ENCODE measurements at places on chromosomes 5 and 9.
A peak's percentile ranks its signal among the peaks of the same experiment; 100 is the strongest.

DNA sequence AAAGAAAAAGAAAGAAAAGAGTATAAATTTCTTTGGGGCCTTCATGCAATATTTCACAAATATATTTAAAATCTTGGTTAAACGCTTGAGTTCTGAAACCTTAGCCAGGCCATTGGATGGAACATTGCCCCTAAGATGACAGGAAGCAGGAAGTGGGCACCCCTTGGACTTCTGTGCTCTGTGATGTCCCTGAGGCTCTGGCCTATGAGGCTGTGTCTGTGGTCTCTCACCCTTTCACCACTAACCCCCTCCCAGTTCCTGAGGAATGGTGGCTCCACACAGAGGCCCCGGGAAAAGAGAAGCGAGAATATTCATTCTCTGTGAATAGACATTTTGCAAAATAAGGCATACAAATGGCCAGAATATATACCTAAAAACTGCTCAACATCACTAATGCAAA, 320.5 kb upstream of the PANK3 start:
- no peak for DNase-seq

- DNase-seq: no peak
These were observed 674 bp downstream of the LHFPL2 start for GRCh38 chr5:78647838-78648358.

DNA sequence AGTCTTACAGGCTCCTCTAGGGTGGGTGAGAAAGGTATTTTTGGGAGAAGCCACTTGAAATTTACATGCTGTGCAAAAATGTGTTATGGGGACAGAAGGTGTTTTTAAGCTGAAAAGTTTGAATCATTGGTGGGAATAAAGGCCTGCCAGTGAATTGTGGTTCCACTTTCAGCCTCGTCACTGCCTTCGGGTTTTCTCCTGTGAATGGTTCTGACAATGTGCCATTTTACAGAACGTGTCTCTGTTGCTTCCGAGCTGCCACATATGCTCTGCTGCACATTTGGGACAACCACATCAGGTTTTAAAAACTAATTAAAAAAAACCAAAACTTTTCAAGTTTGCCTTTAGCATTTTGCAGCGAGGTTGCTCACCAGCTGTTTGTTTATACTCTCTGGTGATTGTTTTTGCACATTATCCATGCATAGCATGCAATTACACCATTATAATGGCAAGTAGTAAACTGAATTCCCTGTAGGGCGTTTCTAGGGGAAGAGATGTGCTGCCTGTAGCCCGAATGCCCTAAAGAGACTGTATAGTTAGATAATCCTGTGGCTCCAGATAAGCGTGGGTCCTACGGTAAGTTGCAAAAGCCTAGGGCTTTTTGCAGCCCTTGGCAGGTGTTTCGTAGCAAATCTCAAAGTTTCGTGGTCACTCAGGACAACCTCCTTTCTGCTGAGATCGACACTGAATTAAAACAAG, 40.1 kb upstream of the SUB1 start:
- DNase-seq: no peak

- DNase-seq: no peak
These were observed 39.4 kb upstream of the STARD4 start for GRCh38 chr5:111551569-111552275.

GRCh38 chr9:34611251-34611810, 566 bp downstream of the RPP25L start:
- no peak for DNase-seq

DNA sequence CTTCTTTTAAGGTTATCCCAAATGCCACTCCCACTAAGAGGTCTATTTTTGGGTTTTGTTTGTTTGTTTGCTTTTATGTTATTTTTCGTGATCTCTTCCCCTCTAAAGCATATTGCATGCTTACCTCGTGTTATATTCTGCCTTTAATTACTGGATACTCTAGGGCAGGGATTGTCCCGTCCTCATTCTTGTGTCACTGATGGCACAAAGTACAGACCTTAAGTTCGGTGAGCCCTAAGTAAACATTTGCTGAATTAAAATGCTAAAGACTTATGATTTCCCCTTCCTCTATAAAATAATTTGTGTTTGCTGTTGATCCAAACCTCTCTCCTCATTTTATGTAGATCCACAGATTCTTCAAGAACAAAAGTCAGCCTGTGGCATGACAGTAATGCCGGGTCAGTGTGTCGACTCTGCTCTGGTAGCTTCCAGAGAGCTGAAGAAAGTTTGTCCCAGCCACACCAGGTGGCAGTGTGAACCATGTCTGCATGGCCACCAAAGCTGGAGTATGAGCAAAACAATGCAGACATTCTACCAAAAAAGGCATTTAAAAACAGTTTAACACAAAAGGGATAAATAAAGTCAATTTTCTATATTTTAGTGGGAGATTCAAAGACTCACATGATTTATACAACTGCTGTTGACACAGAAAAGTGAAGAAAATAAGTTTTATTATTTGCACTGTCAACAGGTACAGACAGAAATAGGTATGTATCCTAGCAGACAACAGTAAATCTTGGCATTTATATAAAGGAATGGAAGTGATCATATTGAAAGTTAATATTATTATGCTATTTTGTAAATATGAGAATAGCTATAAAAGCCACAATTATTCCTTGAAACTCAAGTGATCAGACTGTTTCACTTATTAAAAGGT, 17.9 kb upstream of the POC5 start:
- no peak for DNase-seq

GRCh38 chr5:149808264-149808982, 78.3 kb downstream of the PPARGC1B start:
- no peak for DNase-seq

DNA sequence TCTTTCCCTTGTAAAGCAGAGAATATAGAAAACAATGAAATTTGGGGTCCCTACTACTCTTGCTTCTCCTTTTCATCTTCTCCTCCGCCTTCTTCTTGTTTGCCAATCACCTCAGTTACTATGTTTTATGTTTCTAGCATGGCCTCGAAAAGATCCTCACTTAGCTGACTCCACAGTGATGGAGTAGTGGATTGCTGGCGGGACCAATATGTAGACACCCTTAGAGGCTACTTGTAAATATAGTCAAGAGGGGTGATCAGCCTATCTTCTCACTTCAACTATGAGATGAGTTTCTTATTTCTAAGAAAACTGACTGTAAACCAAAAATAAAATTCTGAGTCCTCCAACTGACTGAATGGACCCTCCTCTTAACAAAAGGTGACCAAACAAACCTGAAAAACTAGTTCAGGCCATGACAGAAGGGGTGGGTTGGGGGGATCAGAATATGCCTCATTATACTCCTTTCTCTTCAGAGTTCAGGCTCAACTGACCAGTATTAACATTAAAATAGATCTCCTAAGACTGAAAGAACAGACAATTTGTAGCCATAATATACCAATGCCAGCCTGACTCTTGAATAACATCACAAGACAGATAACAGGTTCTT, 829.0 kb downstream of the TLE4 start:
- DNase-seq: no peak

DNA sequence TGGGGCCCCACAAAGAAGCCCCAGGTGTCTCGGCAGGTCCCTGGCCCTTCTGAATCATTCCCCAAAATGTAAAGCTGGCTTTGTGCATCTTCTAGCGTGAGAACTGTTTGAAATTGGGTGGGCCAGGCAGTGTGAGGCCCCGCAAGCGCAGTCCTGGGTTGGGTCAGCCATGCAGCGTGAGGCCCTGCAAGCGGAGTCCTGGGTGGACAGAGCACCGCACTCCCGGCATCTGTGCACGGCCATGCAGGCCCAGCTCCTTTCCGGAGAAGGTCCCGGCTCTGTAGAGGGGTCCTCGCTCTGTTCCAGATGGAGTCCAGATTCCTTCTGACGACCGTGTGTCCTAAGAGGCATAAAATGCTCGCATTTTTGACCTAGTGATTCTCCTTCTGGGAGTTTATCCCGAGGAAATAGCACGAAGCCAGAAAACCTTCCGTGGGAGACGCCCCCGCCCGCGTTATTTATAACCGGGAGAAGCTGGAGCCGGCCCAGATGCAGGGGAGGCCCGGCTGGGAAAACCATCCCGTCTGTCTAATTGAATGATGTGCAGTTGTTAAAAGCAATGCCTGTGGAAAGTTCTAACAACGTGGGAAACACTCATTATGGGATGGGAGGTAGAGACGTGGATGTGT, 19.4 kb upstream of the NOTCH1 start:
- DNase-seq: no peak

DNA sequence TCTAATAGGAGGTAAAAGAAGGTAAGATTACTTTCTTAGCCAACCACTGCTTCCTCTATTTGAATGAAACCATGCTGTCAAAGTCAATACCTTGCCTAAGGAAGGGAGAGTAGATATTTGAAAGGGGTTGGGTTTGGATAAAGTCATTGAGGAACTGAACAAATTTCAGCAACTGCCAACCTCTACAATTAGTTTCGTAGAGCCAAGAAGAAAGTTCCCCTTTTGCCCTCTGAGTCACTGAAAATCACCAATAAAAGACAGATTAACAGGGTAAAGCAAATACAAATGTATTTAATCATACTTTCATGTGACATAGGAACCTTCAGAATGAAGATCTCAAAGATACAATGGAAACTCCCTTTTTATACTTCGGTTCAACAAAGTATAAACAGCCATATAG, 615.7 kb downstream of the GABRG2 start:
- DNase-seq: no peak

- DNase-seq: peak; percentile 47
These were observed 106.1 kb upstream of the CPEB4 start for GRCh38 chr5:173781816-173782670.

DNA sequence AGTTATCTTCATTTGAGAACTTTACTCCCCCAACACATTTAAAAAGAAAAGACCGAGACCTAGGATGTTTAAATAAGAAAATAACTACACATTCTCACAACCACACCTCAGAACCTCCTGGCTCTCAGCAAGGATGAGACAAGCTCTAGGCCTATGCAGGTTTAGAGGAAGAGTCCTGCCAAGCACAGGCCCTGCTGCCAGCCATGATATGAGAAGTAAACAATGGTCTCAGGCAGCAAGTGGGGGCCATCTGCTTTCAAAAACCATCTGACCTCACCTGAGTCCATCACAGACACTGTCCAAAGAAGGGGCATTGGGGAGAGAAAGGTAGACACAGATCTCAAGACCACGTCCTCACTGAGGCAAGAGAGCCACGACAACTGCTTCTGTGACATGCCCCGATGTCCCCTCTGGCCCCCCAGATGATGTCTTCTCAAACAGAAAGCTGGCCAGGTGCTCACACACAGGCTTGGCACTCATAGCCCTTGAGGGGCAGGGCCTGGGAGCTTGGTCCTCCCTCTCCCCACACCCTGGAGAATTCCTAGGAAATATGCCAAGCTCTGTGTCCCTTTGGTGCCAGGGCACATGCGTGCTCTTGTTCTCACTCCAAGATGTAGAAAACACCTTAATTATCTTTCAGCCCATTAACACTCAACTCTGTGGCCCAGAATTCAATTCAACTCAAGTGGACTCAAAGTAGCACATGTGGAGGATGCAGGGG, 150.4 kb downstream of the FSTL4 start:
- DNase-seq: no peak

DNA sequence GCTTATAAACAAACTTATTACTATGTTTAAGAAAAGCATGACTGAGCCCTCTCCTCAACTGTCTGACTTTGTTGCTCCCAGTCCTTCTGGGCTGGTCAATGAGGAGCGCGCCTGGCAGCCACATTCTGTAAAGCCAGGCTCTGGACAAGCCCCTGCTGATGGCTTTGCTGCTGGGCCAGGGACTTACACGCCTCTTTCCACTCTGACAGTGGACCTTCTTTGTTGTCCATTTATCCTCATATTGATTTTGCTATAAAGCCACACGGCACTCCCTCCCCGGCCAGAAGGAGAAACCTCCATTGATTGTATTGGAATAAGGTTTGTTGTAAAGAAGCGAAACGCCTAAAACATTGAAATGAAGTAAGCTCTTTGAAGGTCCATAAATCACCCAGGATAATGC, 50.6 kb downstream of the C5orf15 start:
- DNase-seq: no peak

- DNase-seq: no peak
These were observed 58.1 kb upstream of the TAF11L2 start for GRCh38 chr5:17439956-17440355.

DNA sequence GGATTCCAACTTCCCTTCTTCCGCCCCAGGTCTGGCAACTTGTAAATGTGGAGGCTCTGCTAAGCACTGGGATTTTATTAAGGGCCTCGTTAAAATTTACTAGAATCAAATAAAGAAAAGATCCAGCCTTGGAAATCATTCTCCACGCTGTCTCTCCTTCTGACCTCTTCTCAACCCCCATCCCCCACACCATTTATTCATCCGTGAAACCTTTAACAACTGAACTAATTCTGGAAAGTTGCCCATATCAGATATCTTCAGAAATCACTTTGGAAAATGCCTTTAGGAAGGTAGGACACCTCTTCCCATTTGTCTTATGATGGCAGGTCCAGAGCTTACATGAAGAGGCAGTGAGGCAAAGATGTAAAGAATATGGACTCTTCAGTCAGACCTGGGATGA, 288.5 kb downstream of the SLIT3 start:
- no peak for DNase-seq

GRCh38 chr5:5650242-5650641, 227.8 kb downstream of the ICE1 start:
- no peak for DNase-seq

- no peak for DNase-seq
These were observed 14.8 kb upstream of the FSTL4 start for GRCh38 chr5:133627180-133627579.

DNA sequence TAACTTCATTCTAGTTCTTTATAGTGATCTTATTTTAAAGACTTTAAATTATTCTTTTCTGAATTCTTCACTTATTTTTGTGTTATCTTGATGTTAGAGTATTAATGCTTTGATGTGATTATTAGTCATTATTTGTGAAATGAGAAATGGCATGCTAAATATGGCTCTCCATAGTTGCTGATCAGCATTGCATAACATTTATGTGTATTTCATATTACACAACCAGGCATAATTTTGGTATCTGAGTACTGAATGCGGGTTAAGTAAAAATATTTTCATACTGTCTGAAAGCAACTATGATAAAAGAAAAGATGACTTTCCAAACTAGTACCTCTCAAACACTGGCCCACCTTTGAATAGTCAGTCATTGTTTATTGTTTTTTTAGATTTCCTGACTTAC, 41.1 kb upstream of the CCNH start:
- DNase-seq: no peak

GRCh38 chr5:16931334-16932110, 4.6 kb downstream of the MYO10 start:
- no peak for DNase-seq

- no peak for DNase-seq
These were observed 386.7 kb upstream of the MEF2C start for GRCh38 chr5:89269721-89270120.

- no peak for DNase-seq
These were observed 231.3 kb downstream of the ENC1 start for GRCh38 chr5:74409166-74409706.

DNA sequence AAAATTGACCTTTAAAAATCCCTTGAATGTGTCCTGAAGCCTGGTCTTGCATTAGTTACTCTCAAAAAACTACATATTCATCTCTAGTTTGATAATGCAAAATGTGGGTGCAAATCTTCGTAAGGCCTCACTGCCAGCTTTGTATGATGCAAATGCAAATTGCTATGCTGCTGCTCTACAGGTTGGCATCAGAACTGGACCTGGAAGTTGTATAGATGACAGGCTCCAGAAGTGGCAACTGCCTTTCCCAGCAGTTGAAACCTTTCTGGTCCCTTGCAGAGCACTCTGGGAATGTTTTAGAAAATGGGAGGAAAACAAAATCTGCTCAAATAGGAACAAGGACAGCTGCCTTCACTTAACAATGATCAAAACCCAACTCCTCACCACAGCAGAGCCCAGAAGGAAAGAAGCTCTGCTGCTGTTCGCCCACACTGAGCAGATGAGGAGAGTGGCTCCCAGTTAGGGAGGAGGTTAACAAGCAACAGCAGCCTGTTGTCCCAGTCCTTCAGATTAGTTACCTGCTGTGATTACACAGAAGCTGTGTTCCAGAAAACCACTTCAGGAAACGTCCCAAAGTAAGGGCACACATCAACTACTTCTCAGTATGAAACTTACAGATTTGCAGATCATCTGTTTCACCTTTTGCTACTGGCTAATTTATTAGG, 93.5 kb downstream of the PLPP1 start:
- no peak for DNase-seq

Data from stimulated activated CD4-positive, alpha-beta T cell treated with anti-CD3 and anti-CD28 coated beads, Interleukin-12 subunit alpha, Interleukin-12 subunit beta, amount 100 ng/mL, for 4 hours (primary cell).